Neural cell (in vitro differentiated cells): ENCODE measurements at places on chromosomes 5 and 9. TPM values are rescaled to one million over a fixed set of nuclear protein-coding genes. Genes with fewer than 3 reads are reported as not detected.

SLC36A2 gene
- not detected in 2 replicates for polyA plus RNA-seq

NFIB gene
- 0.18 and 0.73 TPM in 2 replicates for polyA plus RNA-seq

ARL14EPL gene
- polyA plus RNA-seq, result 0.24 TPM in 1 of 2 replicates, not detected in the other

LURAP1L gene
- polyA plus RNA-seq, result 0.59 TPM in 1 of 2 replicates, not detected in the other

SLCO4C1 gene
- 0.12 TPM in 1 of 2 replicates, not detected in the other for polyA plus RNA-seq

RNF183 gene
- polyA plus RNA-seq, result not detected in 2 replicates

PLPPR1 gene
- polyA plus RNA-seq, result 135 and 157 TPM in 2 replicates

PCA3 gene
- polyA plus RNA-seq, result 0.16 TPM in 1 of 2 replicates, not detected in the other

CXCL14 gene
- 1.1 TPM in 1 of 2 replicates, not detected in the other for polyA plus RNA-seq

GLRA1 gene
- polyA plus RNA-seq, result not detected in 2 replicates

ANGPTL2 gene
- 0.10 TPM in 1 of 2 replicates, not detected in the other for polyA plus RNA-seq

CCL27 gene
- 0.82 and 2.9 TPM in 2 replicates for polyA plus RNA-seq
